ENCODE measurements at places on chromosomes 3 and 15.

DNA sequence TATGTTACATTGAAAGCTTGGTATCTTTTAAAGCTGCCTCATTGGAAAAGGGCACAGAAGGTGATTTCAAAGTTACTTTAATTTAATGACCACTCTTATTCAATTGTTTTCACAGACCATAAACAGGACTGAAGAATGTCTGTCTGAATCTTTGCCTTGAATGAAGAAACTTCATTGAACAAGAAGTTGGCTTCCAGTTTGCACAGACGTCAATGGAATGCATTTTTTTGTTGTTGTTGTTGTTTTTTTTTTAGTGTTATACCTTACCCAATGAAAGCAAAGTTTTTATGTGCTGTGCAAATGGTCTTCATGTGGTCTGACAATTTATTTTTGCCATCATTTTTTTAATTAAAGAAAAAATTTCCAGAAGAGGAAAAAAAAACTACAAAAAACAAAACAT is 602.7 kb upstream of the TGFBR2 start:
- no peak for DNase-seq

DNA sequence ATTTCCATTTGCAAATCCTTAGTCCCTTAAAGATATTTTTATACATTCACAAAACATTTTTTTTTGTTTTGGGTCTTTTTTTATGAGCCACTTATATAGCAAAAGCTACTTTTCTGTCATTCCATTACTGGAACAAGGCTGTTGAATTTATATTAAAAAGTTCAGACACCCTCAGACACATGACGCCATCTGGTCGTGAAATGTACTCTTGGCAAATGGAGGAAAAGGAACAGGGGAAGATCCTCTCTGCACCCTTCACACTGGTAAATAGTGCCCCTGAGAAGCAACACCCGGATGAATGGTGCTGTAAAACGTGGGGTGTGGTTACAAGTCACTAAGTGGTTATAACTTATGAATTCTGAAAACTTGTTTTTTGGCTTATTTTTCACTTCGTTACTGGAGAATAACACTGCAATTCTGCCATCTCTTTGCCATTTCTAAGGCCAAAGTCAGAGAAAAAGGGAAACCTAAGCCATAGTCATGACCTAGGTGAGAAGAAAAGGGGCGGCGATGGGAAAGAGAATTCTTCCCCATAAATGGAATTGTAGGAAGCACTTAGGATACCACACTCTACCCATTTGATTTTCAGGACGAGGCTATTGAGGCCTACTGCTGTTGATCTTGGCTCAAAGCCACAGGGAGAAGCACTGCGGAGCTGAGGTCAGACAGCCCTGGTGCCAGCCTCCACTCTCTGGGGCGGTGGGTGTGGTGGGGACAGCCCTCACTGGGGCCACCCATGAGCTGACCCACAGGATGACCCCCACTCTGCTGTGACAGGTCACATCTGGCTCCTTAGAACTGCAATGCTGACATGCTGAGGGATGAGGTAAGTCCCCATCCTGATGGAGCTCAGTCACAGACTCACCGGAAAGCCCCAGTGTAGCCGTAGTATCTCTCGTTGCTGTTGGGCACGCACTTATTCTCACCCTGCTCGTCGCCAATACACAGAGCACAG is 21.9 kb downstream of the LTF start:
- peak; percentile 89 for DNase-seq

DNA sequence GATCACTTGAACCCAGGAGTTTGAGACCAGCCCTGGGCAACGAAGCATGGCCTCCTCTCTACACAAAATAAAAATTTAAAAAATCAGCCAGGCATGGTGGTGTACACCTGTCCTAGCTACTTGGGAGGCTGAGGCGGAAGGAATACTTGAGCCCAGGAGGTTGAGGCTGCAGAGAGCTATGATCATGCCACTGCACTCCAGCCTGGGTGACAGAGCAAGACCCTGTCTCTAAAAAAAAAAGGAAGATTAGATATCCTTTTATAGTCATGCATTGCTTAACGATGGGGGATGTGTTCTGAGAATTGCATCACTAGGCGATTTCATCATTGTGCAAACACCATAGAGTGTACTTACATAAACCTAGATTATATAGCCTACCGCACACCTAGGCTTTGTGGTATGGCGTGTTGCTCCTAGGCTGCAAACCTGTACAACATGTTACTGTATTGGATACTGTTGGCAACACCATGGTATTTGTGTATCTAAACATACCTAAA is 12.6 kb downstream of the ALAS1 start:
- peak; percentile 78 for DNase-seq

DNA sequence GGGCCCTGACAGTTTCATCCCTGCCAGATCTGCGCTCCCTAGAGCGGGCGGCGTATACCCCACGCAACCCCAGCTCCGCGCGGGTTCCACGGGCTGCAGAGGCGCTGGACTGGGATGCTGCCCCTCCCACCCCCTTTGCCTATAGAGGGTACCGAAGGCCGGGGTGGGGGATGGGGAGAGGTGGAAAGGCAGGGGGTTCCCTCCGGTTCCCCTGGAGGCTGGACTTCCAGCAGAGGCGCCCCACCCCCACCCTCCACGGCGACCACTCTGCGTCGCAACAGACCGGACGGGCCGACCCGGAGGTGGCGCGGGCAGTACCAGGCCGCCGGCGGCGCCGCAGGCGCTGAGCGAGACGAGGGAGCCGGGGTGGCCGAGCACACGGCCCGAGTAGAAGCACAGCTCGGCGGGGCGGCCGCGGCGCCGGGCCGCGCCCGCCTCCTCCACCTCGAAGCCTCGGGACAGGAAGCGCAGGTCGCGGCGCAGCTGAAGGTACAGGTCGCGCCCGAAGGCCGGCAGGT is 995 bp downstream of the ADAMTS17 start:
- no peak for DNase-seq

DNA sequence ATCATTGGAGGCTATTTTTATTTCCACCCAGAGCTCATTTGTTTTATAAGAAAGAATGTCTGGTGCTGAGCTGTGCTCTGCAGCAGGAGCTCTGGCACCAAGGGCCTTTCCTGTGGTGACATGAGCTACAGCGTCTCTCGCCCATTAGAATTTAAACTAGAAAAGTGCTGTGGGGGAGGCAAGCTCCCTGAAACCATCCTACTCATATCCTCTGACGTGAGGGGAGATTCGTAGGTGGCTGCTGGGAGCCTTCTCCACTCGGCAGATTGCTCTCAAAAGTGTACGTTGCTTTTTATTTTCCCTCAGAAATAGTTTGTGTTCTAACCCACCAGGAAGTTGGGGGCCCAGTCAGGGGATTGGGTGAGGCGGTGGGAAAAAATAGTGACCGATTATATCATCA is 76.3 kb upstream of the ARHGEF3 start:
- peak; percentile 72 for DNase-seq

- DNase-seq, result no peak
Observed at GRCh38 chr15:41085029-41085428, 31.1 kb downstream of the INO80 start.

GRCh38 chr3:66923969-66924368 is 74.1 kb upstream of the KBTBD8 start:
- no peak for DNase-seq

DNA sequence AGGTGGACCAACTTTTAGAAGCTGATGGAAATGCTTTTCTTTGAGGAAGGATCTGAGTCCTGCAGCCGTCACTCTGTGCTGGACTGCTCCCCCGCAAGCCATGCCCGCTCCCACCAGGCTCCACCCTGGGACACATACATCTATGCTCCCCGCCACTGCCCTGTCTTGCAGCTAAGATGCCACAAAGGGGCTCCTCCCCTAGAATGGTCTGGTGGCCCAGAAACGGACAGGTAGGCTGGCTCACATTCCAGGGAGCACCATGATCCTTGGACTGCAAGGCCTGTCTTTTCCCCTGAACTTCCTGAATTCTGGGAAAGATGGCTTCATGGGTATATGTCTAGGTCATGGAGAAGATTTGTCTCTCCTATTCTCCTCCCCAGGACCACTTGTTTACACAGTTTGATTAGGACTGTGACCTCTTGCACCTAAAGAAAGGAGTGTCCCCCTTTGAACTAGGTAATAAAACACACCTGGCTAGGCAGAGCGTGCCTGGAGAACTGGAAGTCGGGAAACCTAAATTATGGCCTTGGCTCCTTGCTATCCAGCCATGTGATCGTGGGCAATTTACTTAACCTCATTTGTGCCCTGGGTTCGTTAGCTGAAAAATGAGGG is 220.9 kb upstream of the BHLHE40 start:
- no peak for DNase-seq

DNA sequence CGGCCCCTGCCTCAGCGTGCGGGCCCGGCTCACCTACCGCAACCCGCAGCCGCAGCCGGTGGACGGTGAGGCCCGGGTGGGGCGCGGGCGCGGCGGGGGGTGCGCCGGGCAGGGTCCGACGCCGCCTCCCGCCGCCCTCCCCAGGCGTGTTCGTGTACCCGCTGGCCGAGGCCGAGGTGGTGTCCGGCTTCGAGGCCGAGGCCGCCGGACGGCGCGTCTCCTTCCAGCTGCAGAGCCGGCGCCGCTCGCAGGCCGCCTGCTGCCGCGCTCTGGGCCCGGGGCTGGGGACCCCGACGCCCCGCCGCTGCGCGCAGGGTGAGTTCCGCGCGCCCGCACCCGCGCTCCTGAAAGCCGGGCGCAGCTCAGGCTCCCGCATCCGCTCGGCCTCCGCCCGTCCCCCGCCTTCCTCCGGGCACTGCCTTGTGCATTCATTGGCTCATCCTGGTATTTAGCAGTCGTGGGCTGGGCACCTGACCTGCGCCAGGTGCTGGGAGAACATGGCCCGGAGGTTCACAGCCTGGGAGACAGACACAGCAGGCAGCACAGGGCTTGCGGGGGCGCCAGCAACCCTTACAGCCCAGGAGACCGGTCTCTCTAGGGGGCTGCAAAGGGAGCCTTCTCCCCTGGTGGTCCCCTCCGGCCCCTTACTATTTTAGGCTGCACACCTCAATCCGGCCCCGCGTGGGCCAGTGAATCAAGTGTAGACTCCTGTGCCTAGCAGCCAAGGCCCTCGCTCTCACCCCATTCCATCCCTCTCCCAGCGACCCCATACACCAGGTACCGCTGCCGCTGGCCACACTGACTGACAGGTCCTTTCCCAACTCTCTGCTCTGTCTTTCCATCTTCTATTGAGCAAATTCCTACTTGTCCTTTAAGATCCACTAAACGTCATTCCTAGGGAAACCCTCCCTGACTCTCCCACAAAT is 1.5 kb downstream of the VWA5B2 start:
- DNase-seq, result no peak

Data from suppressor macrophage treated with lipopolysaccharide for 4 hours (primary cell).